Uterus (tissue), 4 donors: ENCODE measurements at places on chromosomes 1 and 21. TPM values are rescaled to one million over a fixed set of nuclear protein-coding genes. Genes with fewer than 3 reads are reported as not detected.

The LY9 gene
- not detected for total RNA-seq

The CAPN9 gene
- total RNA-seq = not detected

- no peak for DNase-seq
Measured at GRCh38 chr1:93328809-93329760, 16.6 kb upstream of the DR1 start.

- DNase-seq = no peak
Measured at GRCh38 chr1:221602830-221603229, 139.1 kb downstream of the DUSP10 start.

DNA sequence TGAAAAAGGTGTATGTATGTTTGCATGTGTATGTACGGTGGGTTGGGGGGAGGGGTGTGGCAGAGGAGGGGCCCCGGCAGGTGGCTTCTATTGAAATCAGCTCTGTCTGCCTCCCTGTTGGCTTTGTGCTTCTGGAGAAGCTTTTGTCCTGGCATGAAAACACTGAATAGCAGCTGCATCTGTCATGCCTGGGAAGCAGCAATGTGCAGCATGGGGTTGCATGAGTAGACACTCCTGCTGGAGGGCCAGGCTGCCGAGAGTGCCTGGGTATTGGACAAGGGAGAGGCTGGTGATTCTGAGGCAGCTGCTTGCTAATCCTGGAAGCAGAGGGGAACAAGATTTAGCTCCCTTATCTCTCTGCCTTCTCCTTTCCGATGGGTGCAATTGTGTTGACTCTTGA is 20.5 kb downstream of the MAPKAPK2 start:
- DNase-seq = no peak

GRCh38 chr1:52748119-52748518 is 21.9 kb downstream of the ZYG11B start:
- no peak for DNase-seq

DNA sequence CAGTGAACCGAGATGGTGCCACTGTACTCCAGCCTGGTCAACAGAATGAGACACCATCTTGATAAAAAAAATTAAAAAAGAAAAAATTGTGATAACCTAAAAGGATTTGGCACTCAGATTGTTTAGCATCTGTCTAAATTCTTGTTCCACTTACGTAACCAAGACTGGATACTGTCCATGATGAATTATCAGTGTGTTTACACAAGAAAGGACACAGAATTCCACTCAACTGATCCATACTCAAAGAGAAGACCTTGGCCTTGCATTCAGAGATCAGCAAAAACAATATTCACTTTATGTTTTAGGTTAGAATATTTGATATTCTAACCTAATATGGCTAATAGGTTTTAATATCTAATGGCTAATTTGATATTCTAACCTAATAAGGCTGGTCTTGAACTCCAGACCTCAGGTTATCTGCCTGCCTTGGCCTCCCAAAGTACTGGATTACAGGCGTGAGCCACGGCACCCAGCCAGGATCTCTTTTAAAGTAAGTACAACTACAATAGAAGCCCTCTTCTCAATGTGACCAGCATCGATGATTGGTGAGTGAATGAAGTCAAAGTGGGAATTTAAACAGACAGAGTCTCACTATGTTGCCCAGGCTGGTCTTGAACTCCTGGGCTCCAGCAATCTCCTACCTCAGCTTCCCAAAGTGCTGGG is 43.1 kb upstream of the COX20 start:
- DNase-seq = no peak

- DNase-seq = no peak
Measured at GRCh38 chr21:15421947-15422346, 307.8 kb upstream of the USP25 start.

DNA sequence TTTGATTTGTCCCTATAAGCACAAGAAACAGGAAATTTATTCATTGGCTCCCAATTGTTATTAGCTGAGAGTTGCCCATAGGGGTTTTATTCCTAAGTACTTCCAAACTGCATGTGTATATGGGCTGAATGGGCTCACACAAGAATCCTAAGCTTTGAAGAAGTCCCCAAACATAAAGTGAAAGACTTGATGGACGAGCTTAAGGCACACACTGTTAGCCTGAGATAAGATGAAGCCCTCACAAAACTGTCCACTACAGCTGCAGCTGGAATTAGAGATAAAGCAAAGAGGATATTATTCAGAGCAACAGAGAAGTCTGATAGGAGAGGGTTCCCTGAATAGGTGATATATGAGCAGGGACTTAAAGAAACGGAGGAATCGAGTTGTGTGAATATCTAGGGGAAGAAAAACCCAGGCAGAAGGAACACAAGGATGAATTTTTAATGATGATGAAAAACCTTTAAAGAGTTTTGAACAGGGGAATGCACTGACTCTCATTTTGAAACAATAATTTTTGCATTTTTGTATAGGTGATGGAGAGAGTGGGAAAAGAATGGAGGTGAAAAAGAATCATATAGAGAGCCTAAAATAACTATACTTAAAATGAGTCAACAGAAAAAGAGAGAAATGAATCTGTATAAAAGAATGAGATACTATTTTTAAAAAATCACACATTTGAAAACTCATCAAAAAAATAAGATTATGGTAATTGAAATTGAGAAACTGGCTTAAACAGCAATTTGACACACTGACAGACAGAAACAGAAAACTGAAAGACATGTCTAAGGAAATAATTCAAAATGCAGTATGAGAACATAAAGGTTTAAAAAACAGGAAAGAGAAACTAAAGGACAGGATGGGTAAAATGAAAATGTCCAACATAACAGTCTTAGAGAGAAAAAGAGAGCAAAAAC is 133.6 kb upstream of the POGK start:
- DNase-seq = no peak
